Nephron progenitor cell (in vitro differentiated cells): ENCODE measurements at places on chromosomes 3 and 15.

DNA sequence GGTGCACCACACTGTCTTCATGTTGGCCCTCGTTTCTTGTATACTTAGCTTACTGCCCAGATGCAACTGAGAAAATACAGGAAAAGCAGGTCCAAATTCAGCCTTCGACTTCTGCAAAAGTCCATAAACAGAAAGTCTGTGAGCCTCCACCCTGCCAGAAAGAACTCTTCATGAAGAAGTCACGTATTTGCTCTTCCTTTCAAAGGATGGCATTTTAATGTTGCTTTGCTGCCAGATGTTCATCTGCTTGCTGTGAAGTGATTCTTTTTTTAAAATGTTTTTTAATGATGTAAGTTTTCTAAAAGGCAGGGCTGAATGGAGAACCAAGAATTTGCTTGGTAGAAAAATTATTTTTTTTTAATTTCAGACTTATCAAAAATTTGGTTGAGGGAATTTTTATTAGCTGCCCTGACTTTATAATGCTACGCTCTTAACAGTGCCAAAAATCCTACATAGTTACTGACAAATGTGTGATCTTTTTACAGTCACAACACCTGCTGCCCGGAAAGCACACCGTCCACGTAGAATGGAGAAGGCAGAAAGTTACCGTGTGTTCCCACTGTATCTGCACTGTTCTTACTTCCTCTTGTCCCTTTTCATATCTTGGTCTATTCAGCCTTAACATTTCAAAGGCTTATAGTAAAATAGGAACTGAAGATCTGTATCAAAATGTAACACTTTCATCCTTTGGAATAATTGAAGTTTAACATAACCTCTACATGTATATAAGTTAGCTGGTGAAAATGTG is 136.3 kb downstream of the LRRC28 start:
- no peak for DNase-seq

DNA sequence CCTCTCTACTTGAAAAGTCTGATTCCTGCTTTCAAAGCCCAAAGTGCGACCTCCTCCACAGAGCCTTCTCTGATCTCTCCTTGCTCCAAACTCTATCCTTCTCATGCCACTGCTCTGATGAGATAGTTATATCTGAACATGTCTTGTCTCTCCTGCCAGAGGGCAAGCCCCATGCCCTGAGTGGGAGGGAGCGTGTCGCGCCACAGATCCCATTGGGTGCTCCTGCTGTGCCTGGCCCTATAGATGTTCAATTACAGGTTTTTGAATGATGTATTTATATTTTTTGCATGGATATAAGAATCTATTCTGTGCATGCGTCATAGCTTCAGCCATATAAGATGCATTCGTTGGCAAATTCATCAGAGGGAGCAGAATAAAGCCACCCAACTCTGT is 20.4 kb downstream of the CORO2B start:
- no peak for DNase-seq

- DNase-seq = no peak
Measured at GRCh38 chr15:31069360-31070000, 32.0 kb downstream of the TRPM1 start.

GRCh38 chr3:162332344-162332743 is 835.7 kb downstream of the OTOL1 start:
- DNase-seq = no peak

DNA sequence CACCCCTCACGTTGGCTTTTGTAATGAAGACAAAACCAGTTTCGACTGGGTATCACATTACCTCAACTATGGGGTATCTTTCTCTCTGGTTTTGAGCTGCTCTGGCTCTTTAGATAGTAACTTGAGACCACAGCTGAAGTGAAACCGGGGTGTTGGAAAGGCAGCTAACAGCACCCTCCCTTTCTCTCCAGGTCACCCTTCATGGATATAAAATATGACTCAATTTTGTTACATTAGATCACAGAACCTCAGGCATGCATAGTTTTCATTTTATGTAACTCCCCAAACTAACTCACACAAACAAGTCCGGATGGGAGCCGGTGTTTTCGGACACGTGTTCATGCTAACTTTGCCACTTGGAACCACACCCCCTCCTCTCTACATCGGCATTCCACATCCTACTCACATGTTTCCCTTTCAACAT is 90.7 kb downstream of the NR2F2 start:
- DNase-seq = no peak

DNA sequence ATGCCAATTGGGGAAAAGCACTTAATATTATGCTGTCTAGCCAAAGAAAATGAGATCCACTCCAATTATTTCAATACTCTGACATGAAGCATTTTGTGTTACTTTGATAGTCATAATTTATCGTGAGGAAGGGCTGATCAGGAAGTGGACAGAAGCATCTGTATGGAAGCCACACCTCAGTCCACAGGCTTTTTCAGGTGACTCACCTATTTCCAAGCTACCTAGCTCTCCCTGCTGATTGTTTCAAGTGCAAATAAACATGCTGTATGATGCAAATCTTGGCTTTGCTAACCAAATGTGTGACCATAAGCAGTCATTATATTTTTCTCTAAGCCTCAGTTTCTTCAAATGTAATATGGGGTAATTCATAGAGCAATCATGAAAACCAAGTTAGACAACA is 30.8 kb upstream of the CPB1 start:
- DNase-seq = no peak

DNA sequence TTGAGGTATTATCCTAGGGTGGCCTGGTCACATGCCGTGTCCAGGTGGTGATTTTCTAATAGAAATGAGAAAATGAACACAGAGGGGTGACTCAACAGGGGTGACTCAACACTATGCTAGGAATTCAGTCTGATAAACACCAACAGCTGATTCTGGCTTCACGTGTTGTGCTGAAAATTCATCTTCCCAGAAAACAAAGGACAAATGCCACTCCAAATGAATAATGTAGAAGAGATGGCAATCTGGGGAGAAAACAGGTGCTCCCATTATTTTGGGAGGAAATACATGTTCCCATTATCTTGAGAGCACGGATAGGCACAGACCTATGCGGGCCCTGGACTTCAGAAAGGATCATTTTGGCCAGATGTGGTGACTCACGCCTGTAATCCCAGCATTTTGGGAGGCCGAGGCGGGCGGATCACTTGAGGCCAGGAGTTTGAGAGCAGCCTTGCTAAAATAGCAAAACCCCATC is 101.2 kb upstream of the MEX3B start:
- no peak for DNase-seq

GRCh38 chr15:72866182-72866581 is 82.6 kb upstream of the ADPGK start:
- no peak for DNase-seq

GRCh38 chr15:101353240-101353639 is 58.2 kb upstream of the SNRPA1 start:
- DNase-seq = no peak

GRCh38 chr15:36742696-36743095 is 163.3 kb downstream of the CDIN1 start:
- no peak for DNase-seq

DNA sequence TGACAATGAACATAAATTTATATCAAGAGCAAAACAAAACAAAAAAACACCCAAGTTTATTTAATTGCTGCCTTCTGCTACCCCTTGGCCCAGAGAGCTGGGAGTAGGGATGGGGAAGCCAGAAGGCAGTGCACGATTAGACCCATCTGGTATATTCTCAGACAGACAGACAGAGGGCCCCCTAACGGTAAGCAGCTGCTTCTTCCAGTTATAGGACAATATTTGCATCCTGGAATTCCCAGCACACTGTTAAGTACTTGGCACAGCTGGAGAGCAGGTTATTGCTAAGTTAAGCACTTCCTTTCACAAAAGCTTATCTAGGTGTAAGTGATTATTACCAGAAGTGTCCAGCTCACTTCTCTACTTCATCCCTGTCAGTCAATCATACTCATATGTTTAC is 39.3 kb downstream of the C2CD4B start:
- DNase-seq = no peak

GRCh38 chr3:25744470-25744869 is 38.8 kb downstream of the NGLY1 start:
- DNase-seq = no peak

GRCh38 chr3:120625159-120625586 is 29.0 kb downstream of the NDUFB4 start:
- no peak for DNase-seq

GRCh38 chr15:95884276-95884675 is 446.2 kb upstream of the NR2F2 start:
- DNase-seq = peak; percentile 35

- DNase-seq = no peak
Measured at GRCh38 chr3:36756269-36756668, 8.1 kb downstream of the DCLK3 start.

DNA sequence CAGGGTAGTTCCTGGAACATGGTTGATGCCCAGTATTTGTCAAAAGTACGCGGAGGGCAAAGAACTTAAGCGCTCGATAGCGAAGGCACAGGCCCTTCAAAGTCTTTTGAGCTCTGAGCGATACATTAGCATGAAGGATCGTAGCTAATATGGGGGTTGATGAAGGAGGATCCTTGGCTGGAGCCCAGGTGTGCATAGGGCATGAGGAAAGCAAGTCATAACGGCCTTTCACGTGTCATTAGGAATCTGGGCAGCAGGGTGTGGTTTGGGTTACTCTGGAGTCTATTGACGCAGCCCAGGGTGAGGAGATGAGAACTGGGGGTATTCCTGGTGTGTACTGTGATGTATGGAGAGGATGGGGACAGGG is 31.7 kb downstream of the SPINK8 start:
- DNase-seq = no peak

DNA sequence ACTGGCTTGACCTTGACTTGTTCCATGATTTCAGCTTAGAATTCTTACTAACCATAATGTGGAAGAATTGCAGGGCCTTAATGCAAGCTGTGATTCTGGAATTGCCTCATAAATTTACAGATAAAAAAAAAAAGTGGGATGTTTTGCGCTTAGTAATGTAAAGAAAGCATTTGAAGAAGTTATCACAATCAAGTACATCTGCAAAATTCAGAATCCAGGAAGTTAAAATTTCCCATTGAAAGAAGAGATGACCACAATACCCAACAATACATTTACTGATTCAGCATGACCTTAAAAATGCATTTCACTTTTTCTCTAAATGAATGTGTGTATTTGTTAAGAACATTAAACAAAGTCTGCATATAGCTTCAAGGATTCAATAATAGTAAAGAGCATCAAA is 65.1 kb upstream of the CCNL1 start:
- DNase-seq = no peak

DNA sequence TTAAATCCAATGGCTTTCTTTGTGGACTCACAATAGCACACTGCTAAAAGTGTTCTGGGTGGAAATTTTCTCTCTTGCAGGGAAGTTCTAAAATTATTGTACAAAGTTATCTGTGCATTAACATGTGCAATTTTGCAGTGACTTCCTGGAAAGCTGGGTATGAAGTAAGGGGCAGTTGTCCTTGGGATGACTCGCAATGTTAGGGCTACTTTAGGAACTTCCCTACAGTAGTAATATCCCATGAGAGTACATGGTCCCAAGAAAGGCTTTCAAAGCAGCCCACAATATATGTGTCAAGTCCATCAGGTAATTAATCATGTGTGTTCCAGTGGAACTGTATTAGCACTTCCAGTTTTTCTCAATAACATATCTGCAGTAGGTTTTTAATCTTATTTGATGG is 201.0 kb upstream of the UBE2E2 start:
- DNase-seq = no peak

DNA sequence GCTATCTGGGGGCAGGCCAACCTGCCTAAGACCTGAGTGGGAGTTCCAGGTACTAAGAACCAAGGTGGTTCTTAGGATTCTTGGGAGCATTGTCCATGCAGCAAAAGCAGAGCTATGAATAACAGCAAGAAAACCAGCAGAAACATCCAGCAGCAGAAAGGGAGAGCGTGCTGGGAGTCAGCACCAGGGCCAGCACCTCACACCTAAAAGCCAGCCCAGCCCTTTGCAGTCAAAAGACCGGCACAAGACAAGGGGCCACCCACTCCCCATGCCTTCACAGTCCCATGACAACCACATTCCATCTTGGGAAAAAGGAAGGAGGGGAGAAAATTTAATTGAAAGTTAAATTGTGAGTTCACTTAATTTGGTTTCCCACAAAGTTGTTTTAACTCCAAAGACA is 364.9 kb downstream of the AGBL1 start:
- peak; percentile 41 for DNase-seq
